ENCODE measurements at places on chromosomes 12 and 14. TPM values are rescaled to one million over a fixed set of nuclear protein-coding genes. Genes with fewer than 3 reads are reported as not detected.

The AICDA gene
- polyA plus RNA-seq: not detected

DNA sequence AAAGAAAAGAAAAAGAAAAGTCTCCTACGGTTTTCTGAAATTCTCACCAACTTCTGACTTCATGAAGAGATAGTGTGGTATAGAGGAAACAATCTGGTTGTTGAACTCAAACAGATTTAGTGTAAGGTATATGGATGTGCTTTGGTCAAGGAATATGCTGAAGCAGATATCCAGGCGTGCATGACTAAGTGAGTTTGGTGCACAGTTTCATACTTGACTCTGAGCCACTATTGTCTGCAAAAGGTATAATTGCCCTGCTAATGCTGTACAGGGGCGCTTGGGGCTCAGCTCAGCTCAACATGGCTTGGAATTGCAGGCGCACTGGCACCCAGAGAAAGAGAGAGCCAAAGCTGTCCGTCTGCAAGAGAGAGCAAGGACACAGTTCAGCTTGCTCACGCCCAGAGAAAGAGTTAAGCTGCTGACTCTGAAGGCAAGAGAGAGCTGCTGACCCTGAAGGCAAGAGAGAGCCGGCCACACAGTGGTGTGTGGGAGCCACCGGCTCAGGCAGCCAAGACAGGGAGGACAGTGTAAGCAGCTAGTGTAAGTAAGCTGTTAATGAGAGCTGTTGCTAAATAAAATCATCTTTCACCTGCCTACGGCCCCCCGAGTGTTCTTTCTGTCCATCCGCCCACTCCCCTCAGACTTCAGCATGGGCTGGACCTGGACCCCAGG, 66.4 kb upstream of the SLC38A4 start:
- no peak for DNase-seq

GRCh38 chr12:105676694-105677093, 346.2 kb downstream of the C12orf75 start:
- no peak for DNase-seq

DNA sequence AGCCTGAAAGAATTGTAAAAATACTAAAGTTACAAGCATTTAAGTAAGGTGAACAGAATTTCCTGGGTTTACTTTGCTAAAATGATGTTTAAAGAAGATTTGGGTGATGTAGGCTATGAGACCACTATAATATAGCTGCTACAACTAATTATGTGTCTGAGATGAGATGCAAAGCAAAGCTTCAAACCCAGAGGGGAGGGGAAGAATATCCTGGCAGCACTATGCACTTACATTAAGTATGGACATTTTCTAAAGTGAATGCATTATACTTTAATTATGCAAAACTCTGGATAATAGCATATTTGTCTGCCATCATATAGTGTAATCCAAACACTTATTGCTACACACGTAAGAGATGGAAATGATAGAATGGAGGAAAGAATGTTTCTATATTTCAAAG, 1003.7 kb downstream of the GALC start:
- peak; percentile 6 for DNase-seq

- no peak for DNase-seq
Measured at GRCh38 chr14:73752297-73752992, 38.3 kb upstream of the PNMA1 start.

- no peak for DNase-seq
Measured at GRCh38 chr14:54120260-54120659, 163.6 kb upstream of the BMP4 start.

- DNase-seq: no peak
Measured at GRCh38 chr12:32105986-32106516, 596 bp upstream of the BICD1 start.

GRCh38 chr12:109291521-109292341, 17.4 kb downstream of the FOXN4 start:
- peak; percentile 67 for DNase-seq

DNA sequence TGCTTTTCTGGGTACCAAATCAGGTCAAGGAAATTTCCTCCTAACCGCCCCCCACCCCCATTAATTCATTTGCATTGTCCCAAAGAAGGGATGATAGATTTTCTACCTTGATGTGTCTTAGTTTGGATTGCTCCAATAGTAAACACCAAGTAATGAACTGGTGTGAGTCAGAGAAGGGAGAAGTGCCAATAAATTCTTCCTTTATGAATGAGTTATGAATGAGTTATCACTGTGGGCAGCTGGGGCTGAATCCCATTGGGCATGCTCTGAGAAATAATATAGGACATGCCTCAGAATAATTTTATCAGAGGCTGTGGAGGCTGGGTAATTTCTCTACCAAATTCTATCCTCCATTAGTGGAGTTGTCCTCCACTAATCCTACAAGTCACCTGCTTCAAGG, 277.9 kb upstream of the FLRT2 start:
- DNase-seq: no peak

- no peak for DNase-seq
Measured at GRCh38 chr12:47105914-47106674, 26.3 kb upstream of the AMIGO2 start.

- DNase-seq: no peak
Measured at GRCh38 chr14:54760866-54761575, 141.6 kb downstream of the GCH1 start.

All from right lung (tissue), 10 donors.